ENCODE measurements at places on chromosomes 3 and 15.

GRCh38 chr3:154779571-154779970 lies 300.5 kb upstream of the MME start:
- DNase-seq, result no peak

DNA sequence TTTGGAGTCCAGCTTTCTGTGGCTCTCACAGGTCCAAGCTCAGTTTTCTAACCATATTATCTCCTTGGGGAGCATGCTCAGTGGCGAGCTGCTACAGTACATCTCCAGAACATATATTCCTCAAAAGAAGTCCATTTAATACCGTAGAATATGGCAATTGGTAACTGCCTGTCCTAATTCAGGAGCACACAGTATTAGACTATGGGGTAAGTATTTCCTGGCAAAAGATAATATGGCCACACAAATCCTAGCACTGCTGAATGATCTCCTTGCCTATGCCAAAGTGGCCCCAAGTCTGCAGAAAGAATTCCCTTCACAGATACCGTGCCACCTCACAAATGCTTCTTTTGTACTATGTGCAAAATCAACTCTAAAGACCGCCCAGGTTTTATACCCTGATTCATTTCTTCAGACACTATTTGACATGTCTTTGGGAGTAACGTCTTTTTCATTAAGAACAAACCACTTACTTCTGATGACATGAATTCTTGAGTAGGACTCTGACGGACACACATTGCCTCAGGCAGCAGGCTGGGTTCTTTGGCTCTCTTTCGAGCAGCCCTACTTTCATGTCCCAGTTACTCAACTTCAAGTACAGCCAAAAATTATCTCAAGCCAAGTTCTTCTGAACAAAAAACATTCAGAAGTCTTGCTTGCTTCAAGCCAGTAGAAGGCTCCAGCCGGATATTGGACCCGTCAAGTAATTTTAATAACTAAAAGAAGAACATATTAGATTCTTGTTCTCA lies 368.3 kb upstream of the DCBLD2 start:
- DNase-seq, result peak; percentile 35

GRCh38 chr3:40152482-40153133 lies 156.9 kb upstream of the EIF1B start:
- no peak for DNase-seq

- DNase-seq, result no peak
These were observed 2.0 kb downstream of the ATP2C1 start for GRCh38 chr3:130895690-130896488.

DNA sequence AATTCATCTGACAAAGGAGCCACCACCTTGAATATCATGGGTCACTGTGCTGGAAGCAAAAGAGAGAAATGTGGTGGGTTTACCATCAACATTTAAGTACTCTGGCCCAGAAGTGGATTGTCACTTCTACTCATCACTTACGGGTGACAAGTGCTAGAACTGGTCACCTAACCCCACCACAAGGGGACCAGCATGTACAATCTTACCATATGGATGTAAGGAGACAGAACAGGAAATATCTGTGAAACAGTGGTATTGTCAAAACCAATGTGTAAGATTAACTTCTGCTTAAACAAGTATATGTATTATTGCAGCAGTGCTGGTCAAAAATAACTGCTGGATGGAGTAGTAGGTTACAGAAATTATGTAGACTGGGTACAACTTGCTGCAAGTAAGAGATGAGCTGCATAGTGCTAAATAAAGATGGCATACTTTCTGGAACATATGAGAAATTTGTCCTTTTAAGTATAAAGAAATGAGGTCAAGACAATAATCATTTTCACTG lies 171.8 kb downstream of the POTEB3 start:
- peak; percentile 0 for DNase-seq

- no peak for DNase-seq
These were observed 3.2 kb downstream of the HTR3E start for GRCh38 chr3:184099806-184100686.

DNA sequence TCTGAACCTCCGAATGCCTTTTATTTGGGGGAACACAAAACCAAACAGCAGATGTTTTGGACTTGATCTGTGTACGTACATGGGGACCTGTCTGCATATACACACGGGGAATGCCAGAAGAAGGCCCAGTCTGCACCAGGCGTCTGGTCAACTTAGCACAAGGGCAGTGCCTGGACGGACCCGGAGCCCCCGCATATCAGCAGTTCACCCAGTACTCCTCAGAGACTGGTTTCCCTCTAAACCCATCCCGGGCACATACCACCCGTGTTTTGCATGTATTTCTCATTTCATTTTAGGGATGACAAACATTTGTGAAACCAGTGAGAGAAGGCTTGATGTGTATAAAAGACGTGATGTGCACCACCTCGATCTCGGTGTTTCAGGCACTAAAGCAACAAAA lies 49.7 kb downstream of the KLHL25 start:
- DNase-seq, result no peak

Measured in globus pallidus (tissue), 1 donor.